ENCODE measurements at places on chromosomes 3 and 15. TPM values are rescaled to one million over a fixed set of nuclear protein-coding genes. Genes with fewer than 3 reads are reported as not detected.

RPL39L gene
- total RNA-seq = 9.7 TPM

GOLGA8Q gene
- 0.85 TPM for total RNA-seq

PRR20G gene
- not detected for total RNA-seq

EFCAB12 gene
- total RNA-seq = not detected

CD200R1 gene
- not detected for total RNA-seq

CFAP20DC gene
- total RNA-seq = 1.2 TPM

TMEM39A gene
- 29.8 TPM for total RNA-seq

TGM4 gene
- 0.14 TPM for total RNA-seq

GRCh38 chr3:195151866-195152541 lies 119.0 kb downstream of the XXYLT1 start:
- peak; percentile 95 for DNase-seq

- DNase-seq = no peak
These were observed 82.4 kb downstream of the RTP4 start for GRCh38 chr3:187450431-187451190.

DNA sequence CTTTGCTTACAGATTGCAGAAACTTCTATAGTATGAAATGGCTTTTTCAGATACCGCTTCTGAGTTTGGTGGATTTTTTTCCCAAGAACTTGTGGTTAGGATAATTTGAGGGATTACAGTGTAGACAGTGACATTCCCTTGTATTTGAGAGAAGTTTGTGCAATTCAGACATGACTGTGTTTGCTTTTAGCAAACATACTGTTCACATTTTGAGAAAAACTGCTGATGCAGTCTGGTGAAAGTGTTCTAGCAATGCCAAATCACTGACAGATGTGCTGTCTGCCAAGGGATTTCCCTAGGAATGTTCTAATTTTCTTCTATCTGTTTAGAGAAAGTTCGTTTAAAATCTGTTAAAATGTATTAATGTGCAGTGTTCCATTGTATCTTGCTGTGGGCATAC lies 652.6 kb downstream of the FHIT start:
- DNase-seq = no peak

DNA sequence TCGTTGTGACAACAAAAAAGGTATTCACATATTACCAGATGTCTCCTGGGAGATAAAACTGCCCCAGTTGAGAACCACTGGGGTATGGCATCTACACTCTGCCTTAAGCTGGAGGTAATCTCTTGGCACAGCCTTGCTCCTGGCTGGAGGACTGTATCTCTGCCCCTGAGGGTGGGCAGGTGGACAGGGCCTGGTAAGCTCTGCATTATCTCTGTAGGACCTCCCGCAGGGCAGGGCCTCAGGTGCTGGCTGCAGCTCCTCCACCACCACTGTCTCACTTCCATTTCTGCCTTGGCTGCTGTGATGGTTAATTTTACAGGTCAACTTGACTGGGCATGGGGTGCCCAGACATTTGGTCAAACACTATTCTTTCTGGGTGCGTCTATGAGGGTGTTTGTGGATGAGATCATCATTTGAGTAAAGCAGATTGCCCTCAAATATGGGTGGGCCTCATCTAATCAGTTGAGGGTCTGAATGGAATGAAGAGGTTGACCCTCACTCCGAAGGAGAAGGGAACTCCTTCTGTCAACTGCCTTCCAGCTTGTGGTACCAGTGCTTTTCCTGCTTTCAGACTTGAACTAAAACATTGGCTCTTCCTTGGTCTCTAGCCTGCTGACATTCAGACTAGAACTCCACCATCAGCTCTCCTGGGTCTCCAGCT lies 9.8 kb upstream of the RHCG start:
- no peak for DNase-seq

GRCh38 chr3:167808910-167809309 lies 73.4 kb downstream of the SERPINI1 start:
- no peak for DNase-seq

- DNase-seq = no peak
These were observed 9.1 kb downstream of the FES start for GRCh38 chr15:90893175-90894090.

DNA sequence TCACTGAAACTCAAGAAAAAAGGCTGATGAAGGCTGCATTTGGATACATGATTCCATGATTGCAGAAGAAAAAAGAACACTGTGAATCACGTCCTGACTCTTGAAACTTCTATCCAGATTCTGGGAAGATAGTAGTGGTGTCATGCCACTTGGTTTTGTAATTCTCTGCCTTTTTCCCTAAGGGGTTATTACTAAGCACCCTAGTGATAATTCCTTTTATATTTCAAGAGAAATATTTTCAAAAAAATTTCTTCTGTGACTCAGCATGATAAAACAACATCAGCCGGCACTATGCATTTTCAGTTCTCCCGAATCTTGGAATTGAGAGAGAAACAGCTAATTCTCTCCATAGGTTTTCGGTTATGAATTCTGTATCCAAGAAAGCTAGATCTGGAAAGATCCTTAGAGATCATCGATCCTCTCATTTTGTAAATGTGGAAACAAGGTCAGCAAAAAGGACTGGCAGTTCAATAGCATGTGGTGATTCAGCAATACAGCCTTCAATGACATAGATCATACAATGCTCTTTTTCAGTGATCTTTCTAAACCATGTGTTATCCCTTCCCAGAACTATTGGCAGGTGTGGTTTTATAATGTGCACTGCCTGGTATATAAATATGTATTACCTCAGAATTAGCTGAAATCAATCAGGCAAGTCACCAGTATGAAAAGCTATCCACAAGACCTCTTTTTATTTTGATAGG lies 42.6 kb upstream of the TP63 start:
- DNase-seq = no peak

GRCh38 chr3:170539897-170540296 lies 46.0 kb downstream of the SLC7A14 start:
- no peak for DNase-seq

GRCh38 chr3:188807006-188807405 lies 364.8 kb upstream of the TPRG1 start:
- DNase-seq = peak; percentile 13

DNA sequence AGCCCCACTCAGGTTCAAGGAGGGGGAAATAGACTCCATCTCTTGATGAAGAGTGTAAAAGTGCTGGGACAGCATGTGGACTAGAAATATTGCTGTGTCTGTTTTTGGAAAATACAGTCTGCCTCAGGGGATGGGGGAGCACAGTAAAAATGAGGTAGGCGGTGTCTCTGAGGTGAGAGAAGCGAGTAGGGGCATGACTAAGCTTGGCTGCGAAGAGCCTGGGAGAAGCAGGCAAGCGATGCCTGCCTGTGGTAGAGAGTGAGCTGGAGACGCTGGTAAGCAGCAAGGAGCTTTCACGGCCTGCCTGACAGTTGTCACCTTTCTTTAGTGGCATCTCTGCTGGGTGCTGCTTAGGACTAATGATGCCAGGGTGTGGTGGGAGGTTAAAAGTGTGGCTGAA lies 49.0 kb upstream of the DCLK3 start:
- DNase-seq = no peak

- peak; percentile 15 for DNase-seq
These were observed 3.1 kb upstream of the RPAP1 start for GRCh38 chr15:41546851-41547786.

DNA sequence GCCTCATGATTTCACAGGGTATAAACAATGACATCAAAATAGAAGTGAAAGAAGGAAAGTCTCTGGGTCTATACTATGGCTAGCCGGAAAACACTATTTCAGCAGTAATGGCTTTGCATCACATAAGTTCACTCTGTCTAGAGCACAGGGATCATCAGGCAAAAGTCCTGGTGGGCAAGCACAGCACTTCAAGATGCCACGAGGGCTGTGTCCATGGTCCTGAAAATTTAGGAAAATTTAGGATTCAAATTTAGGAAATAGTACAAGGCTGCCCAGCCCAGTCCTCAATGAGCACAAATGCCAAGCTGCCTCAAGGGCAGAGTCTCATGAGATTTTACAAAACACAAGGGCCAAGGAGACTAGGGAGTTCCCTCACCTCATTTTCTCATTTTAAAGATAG lies 54.1 kb downstream of the RORA start:
- no peak for DNase-seq

- DNase-seq = peak; percentile 80
These were observed 57.9 kb downstream of the RASA2 start for GRCh38 chr3:141544697-141545096.
